GOT3 (cell line): ENCODE measurements at places on chromosomes 2 and 18.

- DNase-seq: no peak
These were observed 444.9 kb downstream of the ARHGAP15 start for GRCh38 chr2:143574069-143574468.

- DNase-seq: no peak
These were observed 169.4 kb downstream of the NEDD4L start for GRCh38 chr18:58213440-58213839.

DNA sequence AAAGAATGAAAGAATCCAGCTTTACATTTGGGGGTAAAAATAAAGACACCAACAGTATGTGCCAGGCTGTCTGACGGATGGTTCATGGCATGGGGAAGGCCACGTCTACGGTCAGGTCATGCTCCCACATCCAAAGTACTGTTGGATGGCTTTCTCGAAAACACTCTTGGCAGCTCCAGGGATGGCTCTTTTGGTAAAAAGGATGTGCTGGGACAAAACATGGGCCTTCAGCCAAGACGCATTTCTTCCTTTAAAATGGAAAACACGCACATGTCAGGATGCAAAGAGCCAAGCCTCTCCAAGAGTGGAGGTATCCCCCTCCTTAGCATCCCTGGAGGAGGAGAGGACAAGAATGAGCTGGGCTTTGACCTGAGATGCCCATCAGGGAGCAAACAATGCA lies 376.5 kb upstream of the KLHL29 start:
- DNase-seq: no peak

GRCh38 chr2:166464187-166464586 lies 29.9 kb downstream of the SCN7A start:
- no peak for DNase-seq

DNA sequence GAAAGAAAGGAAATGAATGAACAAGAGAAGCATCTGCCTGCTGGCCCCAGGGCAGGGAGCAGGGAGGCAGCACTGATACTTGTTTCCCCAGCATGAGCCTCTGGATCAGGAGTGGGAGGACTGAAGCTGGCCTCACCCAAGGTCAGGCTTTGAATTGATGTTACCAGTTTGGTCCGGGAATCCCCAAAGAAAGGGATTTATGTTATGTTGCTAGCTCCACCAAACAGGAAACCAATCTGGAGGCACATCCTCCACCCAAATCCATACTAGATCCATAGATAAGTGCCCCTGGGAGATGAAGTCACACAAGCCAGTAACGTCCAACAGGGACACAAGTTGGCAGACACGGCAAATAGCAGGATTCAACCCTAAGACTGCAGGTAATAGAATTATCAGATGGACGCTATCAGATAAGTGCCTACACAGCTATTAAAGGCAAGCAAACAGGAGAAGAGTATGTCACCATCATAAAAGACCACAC lies 85.9 kb downstream of the MTCL1 start:
- no peak for DNase-seq

GRCh38 chr2:154455866-154456265 lies 242.6 kb upstream of the KCNJ3 start:
- DNase-seq: no peak

DNA sequence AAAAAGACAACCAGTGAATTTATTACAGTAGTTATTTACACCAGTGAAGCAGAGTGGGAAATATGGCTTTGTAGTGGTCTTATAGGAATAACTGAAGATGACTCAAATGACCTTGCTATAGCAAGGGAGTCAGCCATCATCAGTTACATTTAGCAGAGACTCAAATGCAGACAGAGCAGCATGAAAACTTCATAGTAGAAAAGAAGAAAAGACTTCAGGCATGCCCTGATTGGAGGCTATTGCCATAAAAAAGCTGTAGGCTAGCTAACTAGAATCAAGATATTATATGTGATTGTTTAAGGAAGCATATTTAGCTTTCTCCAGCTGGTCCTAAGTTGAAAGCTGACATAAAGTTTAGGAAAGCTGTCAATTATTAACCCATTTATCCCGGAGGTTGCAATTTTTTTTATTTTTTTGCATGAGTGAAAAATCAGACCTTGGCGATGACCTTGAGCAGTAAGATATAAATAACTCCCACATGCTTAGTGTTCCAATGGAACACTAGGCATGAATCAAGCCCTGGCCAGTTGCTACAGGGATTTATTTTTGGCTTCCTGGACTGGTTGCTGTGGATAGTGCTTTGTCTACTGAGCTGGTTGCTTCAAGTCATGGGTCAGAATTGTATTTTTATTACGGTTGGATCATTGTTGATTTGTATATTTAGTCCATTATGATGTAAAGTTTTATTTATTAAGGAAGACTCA lies 675.6 kb upstream of the VRK2 start:
- DNase-seq: no peak

GRCh38 chr2:39991298-39991697 lies 212.2 kb upstream of the THUMPD2 start:
- DNase-seq: no peak

GRCh38 chr2:12584338-12584737 lies 132.4 kb upstream of the TRIB2 start:
- DNase-seq: no peak

DNA sequence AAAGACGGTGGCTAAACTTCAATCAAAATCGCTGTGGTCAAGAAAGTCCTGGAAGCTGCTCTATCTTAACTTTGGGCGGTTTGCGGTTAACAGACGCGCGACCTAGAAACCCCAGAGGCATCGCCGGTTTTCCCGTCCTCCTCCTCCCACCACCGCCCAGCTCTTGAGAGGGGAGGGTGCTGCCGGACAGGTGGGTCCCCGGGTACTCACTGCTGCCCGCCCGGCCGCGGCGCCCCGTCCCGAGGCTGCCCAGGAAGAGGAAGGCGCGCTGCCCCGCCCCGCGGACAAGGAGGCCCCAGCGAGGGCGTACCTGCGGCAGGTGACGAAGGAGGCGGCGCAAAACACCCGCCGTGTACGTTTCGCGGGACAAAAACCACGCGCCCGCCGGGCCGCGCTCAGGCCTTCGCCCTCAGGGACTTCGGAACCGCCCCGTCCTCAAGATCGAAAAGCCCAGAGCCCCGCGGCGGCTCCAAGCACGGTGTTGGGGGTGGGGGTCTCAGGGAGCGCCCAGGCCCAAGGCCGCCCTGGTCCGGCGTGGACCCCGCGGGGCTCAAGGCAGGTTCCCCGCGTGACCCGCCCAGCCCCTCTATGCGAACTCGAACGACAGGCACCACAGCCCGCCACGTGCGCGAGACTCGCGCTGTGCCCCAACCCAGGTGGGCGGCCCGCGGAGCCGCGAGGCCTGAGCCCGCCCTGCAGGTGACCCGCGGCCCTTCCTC lies at the start of gene SH3YL1:
SH3YL1 (minus strand) TSS at position 259 of the 719 bp plus-strand sequence; CDS start at position 211, 48 bp downstream.
- DNase-seq: no peak

- no peak for DNase-seq
These were observed 182.1 kb downstream of the AFF3 start for GRCh38 chr2:99960291-99960690.

GRCh38 chr2:121248766-121249343 lies 36.1 kb downstream of the TFCP2L1 start:
- no peak for DNase-seq

DNA sequence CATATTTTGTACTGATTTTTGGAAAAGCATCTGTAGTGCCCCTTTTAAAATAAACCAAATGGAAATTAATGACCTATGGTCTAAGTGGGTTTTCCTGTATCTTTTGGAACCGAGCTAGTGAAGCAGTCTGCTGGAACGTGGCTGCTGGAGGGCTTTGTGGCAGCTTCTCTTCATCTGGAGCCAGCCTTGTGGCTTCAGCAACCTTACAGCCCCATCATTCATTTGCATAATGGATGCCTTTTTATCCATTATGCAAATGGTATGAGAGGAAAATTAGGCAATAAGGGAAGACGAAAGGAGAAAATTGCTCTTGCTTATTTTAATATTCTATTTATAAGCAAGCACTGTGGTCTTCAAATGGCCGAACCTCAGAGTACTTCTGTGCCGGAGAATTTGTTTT lies 421.0 kb downstream of the PARD3B start:
- no peak for DNase-seq

DNA sequence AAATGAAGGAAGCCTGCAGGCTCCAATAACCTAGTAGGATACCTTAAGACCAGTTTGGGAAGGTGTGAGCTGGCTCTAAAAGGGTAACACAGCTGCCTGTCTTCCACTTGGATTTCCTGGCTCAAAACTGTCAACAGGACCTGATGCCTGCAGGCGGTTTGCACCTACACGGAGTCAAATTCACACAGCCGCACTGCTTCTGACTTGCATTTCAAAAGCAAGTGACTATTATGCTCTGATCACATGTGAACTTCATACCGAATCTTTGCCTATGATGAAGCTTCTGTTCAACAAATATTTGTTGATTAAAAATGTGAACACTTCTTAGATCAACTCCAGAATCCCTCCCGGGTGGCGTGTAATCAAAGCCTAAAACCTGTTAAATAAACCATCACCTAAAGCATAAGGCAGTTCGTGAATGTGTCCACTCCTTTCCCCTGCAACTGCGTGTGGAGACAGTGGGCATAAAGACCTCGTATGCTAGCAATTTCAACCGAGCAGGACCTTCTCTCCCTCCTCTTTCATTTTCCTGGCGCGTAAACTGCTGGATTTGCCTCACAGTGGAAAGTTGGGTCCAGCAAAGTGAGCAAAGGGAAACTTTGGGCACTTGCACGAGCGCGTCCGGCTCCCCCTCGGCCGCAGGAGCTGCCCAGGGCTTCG lies 784 bp downstream of the CRACDL start:
- DNase-seq: no peak

DNA sequence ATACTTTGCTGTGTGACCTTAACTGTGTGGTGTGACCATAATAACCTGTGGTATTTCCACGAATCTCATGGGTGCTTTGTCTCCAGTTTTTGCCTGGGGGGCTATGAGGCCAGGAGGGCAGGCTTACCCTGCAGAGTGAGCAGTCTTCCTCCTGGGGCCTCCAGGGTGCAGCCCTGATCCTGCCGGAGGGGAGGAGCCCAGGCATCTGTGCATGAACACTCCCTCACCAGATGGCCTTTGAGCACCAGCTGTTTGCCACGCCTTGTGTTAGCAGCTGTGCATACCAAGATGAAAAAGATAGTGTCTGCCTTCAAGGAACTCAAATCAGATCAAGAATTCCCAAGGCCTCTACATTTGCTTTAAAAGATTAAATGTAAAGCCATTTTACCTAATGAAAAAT lies 75.0 kb upstream of the RBM44 start:
- DNase-seq: no peak

DNA sequence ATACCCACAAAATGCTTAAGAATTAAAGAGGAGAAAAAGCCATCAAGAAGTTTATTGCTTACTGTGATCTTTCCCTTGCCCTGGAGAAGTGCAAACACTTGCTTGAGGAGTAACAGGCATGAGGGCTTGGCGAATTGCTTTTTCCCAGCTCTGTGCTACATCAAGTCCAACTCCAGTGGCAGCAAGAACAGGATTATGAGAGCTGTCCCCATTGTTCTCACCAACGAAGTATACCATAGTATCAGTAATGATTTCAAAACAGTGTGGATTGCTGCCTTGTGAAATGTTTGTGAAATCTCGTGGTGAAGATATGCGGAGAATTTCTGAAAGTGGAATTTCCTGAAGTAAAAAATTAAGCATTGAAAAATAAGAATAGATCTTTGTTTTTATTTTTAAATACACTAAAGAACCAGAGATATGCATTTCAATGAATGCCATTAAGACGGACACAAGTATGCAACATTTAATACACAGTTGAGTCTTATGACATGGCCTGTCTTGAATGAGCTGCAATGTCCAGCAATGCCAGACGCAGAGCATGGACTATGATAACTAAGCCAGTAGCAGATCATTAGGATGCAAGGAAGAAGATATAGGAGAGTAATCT lies 43.0 kb downstream of the NDUFAF7 start:
- no peak for DNase-seq

GRCh38 chr18:13377496-13377895 lies 158.9 kb downstream of the LDLRAD4 start:
- DNase-seq: no peak

- DNase-seq: no peak
These were observed 300.1 kb upstream of the SLC8A1 start for GRCh38 chr2:40751981-40752380.

GRCh38 chr2:161436411-161436810 lies 20.3 kb downstream of the TBR1 start:
- DNase-seq: no peak

- DNase-seq: no peak
These were observed 57.1 kb downstream of the LONRF2 start for GRCh38 chr2:100265226-100265625.

DNA sequence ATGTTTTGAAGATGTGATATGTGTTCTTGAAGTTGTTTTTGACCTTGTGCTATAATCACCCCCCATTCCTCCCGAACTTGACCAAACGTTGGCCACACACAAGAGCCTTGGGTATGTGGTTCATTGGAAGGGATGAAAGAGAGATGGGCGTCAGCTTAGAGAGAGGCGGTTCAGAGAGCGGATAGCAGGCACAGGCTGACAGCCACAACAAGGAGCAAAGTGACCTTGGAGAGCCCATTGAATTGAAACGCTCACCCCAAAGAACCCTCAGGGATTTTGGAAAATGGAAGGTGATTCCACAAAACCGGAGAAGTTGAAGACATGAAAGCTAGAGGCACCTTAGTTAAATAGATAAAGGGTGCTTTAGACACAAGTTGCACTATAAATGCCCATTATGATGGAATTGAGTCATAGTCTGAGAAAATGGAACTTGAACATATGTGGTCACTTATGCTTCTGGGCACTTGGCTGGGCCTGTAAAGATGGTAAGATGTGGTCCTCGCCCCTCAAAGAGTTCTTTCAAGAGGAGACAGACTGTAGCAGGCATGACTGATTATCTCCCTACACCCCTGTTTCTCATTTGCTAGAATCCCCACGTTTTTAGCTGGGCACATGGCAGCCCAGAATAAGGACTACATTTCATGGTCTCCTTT lies 188.5 kb upstream of the HAAO start:
- DNase-seq: no peak

GRCh38 chr18:58140387-58141325 lies 96.6 kb downstream of the NEDD4L start:
- DNase-seq: no peak

- no peak for DNase-seq
These were observed 66.5 kb upstream of the PNPT1 start for GRCh38 chr2:55760125-55760524.

DNA sequence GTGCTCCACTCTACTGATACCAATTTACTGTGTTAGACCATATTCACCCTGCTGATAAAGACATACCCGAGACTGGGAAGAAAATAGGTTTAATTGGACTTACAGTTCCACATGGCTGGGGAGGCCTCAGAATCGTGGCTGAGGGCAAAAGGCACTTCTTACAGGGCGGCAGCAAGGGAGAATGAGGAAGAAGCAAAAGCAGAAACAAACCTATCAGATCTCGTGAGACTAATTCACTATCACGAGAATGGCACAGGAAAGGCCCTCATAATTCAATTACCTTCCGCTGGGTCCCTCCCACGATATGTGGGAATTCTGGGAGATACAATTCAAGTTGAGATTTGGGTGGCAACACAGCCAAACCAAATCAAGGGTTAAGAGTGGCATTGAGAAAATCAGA lies 65.2 kb downstream of the LDLRAD4 start:
- DNase-seq: no peak

DNA sequence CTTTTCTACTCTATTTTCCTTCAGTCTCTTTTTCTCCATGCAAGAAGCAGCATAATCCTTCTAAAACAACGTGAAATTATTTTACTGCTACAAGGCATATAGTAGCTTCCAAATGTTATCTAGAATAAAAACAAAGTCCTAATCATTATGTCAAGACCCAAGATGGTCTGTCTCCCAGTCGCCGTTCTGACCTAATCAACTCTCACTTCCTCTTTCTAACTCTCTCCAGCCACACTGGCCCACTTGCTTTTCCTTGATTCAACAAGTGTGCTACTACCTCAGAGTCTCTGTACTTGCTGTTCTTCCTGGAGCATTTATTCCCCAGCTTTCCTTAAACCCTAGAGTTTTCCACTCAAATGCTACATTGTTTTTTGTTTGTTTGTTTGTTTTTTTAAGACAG lies 1491.2 kb downstream of the LRP1B start:
- no peak for DNase-seq
